ENCODE measurements at places on chromosomes 12 and 14.
A peak's percentile ranks its signal among the peaks of the same experiment; 100 is the strongest.

DNA sequence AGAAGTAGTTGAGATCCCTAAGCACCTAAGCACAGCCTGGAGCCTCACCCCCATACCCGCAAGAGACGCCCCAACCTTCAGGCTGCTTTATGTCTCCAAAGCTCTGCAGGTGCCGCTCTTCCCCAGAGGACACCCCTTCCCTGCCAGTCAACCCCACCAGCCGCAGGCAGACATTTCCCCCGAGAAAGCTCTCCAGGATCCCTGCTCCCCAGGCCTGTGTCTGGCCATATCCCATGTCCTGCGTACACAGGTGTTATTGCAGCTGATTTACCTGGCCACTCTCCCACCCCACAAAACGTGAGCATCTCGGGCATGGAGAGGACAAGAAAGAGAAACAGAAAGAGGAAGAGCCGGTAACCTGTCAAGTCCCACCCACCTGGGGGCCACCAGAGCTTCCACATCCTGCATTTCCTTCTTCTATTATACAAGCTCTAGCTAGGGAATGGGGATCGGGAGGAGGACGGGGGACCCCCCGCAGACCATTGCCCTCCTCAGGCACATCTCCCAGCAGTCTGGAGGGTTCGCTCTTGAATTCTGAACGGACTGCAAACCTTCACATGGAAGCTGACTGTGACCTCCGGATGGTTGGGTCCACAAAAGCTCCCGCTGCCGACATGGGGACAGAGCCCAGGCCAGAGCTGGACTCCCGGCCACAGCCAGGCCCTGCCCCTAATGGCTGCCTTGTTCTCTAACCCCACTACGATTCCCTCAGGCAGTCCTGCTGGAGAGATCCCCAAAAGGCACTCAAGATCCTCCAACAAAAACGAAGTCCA, 17.6 kb downstream of the CCDC88C start:
- DNase-seq, result no peak

GRCh38 chr12:79691511-79692248, 916 bp upstream of the PAWR start:
- DNase-seq, result peak; percentile 38

- DNase-seq, result peak; percentile 36
Measured at GRCh38 chr12:108495054-108495453, 20.0 kb upstream of the FICD start.

GRCh38 chr14:103541709-103542604, 13.0 kb downstream of the TRMT61A start:
- no peak for DNase-seq

DNA sequence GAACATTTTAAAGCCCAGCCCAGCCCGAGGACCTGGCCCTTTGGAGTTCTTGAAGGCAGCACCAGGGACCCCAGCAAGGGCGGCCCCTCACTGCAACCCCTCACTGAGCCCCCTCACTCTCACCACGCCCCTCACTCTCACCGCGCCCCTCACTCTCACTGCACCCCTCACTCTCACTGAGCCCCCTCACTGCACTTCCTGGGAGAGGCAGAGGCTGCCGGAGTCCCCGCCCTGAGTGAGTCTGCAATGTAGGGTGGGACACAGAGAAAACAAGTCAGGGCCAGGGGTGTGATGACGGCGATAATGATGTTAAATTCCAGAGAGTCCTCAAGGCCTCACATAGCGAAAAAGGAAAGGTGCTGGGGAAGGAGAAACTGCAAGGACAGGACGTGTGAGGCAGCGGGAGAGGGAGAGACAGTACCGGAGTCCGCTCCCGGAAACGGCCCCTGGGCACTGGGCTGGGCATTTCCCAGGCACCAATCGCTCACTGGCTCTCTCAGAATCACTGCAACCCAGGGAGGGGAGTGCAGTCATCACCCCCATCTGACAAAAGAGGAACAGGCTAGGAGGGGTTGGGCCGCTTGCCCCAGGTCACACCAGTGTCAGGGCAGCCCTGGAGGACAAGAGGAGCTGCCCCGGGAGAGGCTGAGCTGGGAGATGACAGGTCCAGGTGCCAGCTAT, 24.9 kb downstream of the CCDC88C start:
- DNase-seq, result no peak

DNA sequence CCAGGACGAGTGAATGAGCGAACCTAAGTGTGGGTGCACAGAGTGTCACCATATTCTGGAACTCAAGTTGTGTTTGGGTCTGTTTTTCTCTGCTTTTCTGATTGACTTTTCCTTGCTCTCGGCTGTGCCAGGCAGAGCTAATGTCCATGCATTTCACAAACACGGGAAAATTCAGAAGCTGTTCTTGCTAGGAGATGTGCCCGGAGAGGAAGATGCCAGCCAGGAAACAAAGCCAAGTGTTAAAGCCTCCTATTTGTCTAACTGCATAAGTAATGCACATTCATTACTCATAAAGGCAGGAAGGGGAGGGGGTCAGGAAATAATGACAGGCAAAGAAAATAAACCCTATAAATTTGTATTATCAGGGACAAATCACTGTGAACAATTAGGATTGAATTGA, 250.4 kb upstream of the SFSWAP start:
- no peak for DNase-seq

DNA sequence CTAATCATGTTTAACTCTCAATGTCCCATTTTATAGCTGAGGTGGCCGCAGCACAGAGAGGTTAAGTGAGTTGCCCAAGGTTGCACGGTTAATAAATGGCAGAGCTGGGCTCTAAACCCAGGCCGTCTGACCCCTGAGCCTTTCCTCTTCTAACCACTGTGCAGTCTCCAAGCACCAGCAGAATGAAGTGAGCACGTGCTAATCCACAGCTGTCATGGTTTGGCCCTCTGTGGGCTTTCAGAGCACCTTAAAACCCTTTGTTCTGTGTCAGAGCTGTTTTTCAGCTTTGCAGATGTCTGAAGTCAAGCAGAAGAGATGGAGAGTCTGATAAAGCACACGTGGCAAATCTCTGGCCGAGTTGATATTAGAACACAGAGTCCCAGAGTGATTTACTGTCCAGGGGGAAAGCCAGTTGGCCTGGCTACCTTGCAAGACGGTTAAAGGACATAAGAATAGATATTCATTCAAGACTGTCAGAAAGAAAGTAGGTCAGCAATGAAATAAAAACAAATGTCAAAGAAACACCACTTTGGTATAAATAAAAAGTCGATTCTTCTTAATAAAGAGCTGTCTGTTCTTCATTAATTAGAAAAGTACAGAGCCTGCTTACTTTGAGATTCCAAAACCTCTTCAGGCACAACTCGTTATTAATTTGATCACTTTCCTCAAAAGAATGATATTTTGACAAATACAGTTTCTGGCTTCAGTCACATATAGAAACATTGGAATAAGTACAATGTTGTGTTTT, 107.3 kb downstream of the CRADD start:
- peak; percentile 70 for DNase-seq

- DNase-seq, result no peak
Measured at GRCh38 chr14:65387171-65387570, 25.4 kb upstream of the FUT8 start.

DNA sequence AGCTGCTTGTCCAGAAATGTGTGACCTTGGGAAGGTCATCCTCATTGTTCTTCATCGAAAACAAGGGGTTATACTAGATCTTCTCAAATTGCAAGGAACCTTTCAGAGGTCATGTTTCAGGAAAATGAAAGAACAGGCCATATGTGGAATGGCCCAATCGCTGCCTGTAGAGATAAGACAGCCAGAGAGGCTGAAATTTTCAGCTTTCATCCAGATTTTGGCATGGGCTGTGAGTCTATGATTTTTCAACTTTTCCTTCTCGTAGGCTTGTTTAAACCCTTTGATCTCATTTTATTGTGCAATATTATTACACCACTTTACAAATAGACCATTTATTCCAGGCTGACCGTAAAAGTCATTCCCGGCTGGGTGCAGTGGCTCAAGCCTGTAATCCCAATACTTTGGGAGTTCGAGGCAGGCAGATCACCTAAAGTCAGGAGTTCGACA, 17.1 kb upstream of the ATXN2 start:
- peak; percentile 74 for DNase-seq

GRCh38 chr14:82725213-82725612, 1191.6 kb upstream of the SEL1L start:
- DNase-seq, result peak; percentile 0
